ENCODE measurements at places on chromosomes 4 and X.
A peak's percentile ranks its signal among the peaks of the same experiment; 100 is the strongest.

DNA sequence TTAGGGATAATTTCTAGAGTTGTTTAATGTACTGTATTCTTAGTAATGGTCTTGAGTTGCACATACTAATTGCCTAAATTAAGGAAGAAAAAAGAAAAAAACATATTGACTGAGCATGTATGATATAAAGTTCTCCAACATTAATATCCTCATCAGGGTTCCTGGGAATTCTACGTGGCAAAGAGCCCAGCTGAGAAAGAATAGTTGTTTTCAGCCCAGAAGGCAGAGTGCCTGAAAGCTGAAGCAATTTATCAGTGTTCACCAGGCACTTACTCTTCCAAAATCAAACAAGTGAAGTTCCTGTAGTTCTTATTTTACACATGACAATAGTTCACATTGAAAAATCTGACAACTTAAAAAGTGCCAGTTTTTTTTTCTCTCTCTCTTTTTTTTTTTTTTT is 27.7 kb downstream of the YIPF7 start:
- DNase-seq: no peak

GRCh38 chr4:45147866-45148265 is 421.5 kb upstream of the GNPDA2 start:
- DNase-seq: no peak

DNA sequence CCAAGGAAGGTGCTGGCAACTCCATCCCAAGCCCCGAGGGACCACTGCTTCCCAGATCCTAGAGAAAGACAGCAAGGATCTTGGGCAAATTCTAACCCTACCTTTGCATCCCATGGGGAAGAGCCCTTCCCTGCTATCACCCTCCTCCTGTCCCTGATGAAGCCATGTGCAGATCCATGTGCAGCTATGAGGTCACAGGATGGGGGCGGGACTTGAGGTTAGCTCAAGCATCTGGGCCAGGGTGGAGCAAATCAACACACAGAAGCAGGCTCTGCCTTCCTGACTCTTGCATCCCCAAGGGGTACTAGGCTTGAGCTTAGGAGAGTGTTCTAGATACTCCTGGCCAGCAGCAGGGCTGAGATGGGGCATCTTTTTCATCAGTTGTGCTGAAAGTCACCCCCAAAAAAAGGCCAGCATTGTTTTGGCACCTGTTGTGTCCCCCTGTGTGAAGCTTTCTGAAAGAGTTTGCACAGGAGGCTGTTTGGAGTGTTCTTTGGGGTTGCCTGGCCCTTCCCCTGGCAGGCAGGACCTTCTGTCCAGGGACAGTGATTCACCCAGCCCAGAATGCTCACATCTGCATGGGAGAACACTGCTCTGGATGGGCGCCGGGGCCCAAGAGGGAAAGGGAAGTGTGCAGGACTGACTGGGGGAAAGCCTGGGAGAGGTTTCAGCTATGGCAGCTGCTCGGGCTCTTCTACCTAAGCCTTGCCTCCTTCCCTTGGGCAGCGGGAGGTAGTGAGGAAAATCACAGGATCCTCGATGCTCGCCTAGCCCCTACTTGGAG is 50.8 kb downstream of the PRPS1 start:
- no peak for DNase-seq

- DNase-seq: peak; percentile 12
These were observed 793.9 kb downstream of the ADGRL3 start for GRCh38 chr4:61994036-61994435.

GRCh38 chr4:102252171-102252570 is 93.1 kb downstream of the SLC39A8 start:
- no peak for DNase-seq

DNA sequence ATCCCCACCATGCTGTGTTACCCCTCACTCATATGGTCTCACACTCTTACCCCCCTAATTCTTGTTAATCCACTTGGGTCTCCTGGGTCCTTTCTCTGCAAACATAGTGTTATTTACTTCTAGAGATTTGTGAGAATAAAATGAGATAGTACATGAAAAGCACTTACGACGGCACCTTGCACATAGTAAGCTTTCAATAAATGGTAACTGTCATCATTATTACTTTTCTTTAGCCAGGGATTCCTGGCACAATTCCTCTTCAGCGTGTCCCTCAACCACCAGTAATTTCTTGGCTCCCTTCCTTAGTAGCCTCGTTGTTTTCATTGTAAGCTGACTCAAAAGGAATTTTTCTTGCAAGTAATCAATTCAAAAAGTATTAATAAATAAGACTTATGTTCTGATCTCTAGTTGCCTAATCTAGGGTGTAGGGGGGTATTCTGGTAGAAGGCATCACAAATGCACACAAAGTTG is 30.1 kb upstream of the RBMX start:
- no peak for DNase-seq

- no peak for DNase-seq
These were observed 574.3 kb downstream of the INPP4B start for GRCh38 chr4:142271832-142272231.

DNA sequence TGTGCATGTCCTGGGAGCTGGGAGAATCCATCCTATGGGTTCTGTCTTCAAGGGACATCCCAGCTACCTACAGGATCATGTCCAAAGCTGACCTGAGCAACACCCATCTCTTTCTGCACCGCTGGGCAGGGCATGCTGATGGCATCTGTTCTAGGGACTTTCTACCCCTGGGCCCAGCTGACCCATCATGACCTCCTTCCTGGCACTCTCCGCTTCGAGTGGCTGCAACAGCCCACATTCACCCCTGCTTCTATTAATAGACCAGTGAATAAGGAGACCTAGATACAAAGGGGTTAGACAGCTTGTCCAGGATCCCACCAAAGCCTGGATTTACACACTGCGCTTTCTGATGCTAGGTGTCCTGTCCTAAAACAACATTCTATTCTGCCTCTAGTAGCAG is 44.6 kb upstream of the GPR173 start:
- DNase-seq: no peak

- no peak for DNase-seq
These were observed 85.2 kb upstream of the GPR34 start for GRCh38 chrX:41603596-41603995.

- no peak for DNase-seq
These were observed 100.2 kb downstream of the PDLIM5 start for GRCh38 chr4:94551643-94552564.

DNA sequence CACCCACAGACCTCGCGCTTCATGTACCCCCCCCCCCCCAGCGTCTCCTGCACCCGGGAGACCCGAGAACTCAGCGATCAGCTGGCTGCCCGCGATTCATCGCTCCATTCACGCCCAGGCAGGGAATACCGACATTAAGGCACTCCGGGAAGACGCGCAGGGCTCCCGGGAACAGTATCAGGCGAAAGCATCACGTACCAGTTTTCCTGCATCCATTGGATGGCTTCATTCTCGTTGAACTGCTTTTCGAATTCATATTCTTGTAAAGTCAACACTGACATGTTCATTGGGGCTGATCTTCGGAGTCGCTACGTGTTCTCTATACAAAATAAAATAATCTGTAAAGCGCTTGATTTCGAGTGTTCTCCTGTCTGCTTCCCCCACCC is 373 bp downstream of the ELOVL6 start:
- DNase-seq: no peak

DNA sequence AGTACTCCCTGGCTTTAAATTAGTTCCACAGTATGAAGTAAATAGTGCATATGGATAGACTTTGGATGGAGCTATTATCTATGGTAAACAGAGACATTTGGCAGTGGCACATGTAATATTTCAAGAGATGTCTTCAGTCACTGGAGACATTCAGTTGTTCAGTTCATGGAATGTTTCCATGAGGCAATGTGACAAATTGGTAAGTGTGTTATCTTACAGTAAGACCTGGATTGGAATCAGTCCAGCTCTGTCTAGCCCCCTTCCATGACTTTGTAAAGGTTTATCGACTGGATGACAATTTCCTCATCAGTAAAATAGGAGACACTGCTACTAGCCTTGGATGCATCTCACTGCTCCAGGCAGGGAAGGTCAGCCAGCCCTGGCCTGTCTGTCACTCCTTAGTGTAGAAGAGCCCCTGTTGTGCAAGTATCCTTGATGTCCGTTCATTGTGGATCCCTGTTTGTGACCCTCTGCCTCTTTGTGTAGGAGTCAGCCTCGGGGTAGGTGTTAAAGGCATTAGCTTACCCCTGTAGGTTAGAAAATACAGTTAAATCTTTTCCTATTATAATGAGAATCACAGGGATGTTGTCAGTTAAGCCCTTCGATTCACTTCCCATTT is 335.9 kb downstream of the ANK2 start:
- DNase-seq: no peak

DNA sequence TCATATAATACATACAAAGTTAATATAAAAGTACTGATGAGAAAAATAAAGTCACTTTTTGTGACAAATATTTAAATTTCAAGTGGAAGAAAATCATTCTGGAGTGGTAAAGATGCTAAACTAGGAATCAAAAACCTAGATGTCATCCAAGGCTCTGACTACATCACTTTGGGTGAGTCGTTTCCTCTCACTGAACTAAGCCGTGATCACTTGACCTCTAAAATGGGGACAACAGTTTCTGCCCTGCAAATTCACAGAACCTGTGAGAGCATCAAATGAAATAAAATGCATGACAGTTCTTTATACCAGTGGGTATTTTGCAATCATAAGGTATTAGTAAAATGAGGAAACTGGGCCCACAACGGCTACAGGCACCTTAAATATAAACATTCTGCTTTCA is 63.8 kb downstream of the PRDM5 start:
- no peak for DNase-seq

GRCh38 chr4:142372530-142373260 is 473.4 kb downstream of the INPP4B start:
- DNase-seq: no peak

- peak; percentile 23 for DNase-seq
These were observed 70.3 kb downstream of the ARL9 start for GRCh38 chr4:56575820-56576429.

GRCh38 chr4:128385683-128386304 is 98.2 kb upstream of the PGRMC2 start:
- DNase-seq: no peak

DNA sequence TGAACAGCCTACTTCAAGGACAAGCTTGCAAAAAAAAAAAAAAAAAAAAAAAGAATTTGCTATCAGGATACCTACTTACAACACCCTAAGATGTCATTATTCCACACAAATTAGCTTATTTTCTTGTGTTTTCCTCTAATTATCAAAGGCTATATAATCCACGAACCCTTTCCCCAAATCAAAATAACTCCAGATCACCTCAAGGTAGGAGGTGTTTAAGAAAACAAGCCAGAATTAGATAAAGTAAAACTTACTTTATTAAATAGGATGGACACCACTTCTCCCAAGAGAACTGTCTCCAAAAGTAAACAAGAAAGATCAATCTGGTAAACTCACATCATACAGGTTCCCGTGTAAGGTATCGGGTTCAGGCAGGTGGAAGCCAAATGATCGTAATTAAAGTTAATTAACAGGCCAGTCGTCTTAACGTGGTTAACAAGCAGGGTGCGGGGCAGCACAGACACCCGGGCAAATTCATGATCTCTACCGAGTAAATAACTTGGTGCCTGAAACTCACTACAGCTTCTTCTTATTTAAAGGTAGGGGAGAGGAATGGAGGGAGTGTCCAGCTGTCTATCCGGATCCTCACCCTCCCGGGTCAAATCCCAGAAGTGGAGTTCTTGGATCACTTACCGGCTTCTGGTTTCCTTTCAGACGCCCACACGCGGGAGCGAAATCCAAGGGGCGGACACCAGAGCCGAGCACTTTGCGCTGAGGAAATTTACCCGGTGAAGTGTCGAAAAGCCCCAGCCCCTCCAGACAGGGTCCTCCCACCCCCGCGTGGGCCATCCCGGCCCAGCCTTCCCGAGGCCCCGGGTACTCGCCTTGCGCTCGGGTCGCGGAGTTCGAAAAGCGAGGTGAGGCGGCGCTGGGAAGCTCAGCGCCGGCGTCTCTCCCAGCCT is 708 bp downstream of the ARAP2 start:
- DNase-seq: no peak

- DNase-seq: no peak
These were observed 303.0 kb downstream of the EPHA5 start for GRCh38 chr4:65367306-65367705.

GRCh38 chrX:3609810-3610209 is 103.6 kb downstream of the PRKX start:
- DNase-seq: peak; percentile 67

DNA sequence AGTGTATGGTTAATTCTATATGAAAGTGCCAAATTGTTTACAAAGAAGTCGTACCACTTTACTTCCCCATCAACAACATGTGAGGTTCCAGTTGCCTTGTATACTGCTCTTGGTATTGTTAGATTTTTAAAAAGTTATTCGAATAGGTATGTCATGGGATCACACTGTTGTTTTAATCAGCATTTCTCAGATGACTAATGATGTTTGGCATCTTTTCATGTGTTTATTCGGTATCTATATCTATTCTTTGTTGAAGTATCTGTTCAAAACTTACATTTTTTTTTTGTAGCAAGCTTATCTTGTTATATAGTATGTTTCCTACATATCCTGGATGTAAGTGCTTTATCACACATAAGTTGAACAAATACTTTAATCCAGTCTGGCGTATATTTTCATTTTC is 99.4 kb upstream of the MAB21L2 start:
- no peak for DNase-seq

GRCh38 chr4:13449590-13449989 is 34.5 kb downstream of the RAB28 start:
- DNase-seq: no peak

GRCh38 chr4:48047421-48047844 is 30.9 kb downstream of the NIPAL1 start:
- DNase-seq: no peak

DNA sequence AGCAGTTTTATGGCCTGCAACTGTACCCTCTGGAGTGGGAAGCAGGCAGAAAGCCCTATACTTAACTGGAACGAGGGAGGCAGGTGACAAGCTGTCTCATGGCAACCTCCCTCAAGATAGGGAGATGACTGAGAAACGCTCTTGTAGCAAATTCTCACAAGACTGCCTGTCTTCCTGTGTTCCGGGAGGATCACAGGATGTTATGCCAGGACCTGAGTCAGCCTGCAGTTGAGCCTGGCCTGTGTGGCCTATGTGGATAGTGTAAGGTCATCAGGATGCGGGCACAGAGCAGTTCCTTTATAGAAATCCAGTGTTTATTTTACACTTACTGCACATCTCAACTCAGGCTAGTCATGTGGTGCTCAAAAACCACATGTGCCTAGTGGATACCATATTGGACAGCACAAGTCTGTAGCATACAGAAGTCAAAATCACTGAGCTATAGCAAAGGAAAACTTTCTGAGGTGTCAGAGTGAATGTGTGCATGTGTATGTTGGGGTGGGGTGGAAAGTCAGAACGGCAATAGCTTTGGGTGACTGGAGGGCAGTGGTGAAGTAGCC is 25.2 kb downstream of the TAF7L start:
- no peak for DNase-seq
